ENCODE measurements at places on chromosomes 4 and X.

GRCh38 chr4:125353131-125353530 is 38.4 kb downstream of the FAT4 start:
- H3K27ac ChIP-seq: no peak overlapping the region
- H3K27me3 ChIP-seq: no peaks in the 10 kb centered on the region
- H3K4me3 ChIP-seq: no peak overlapping the region
- no peak for DNase-seq

GRCh38 chrX:5537098-5537497 is 691.6 kb downstream of the NLGN4X start:
- H3K27me3 ChIP-seq: no peaks in the 10 kb centered on the region
- no peak for DNase-seq
- no peak overlapping the region for H3K4me3 ChIP-seq
- no peaks in the 10 kb centered on the region for H3K4me1 ChIP-seq
- no peak overlapping the region for H3K27ac ChIP-seq
- no peaks in the 10 kb centered on the region for H3K36me3 ChIP-seq

GRCh38 chr4:121950212-121950679 is 1.6 kb downstream of the TRPC3 start:
- H3K4me1 ChIP-seq: peaks cover 22% of the 10 kb centered on the region
- H3K27me3 ChIP-seq: peaks cover 39% of the 10 kb centered on the region
- peak overlapping the region; percentile 93 for H3K4me3 ChIP-seq
- DNase-seq: peak; percentile 80
- no peaks in the 10 kb centered on the region for H3K36me3 ChIP-seq

GRCh38 chr4:114082348-114082747 is 102.9 kb upstream of the ARSJ start:
- no peak overlapping the region for H3K4me3 ChIP-seq
- peaks cover 2% of the 10 kb centered on the region for H3K36me3 ChIP-seq
- no peaks in the 10 kb centered on the region for H3K27me3 ChIP-seq
- H3K27ac ChIP-seq: no peak overlapping the region

DNA sequence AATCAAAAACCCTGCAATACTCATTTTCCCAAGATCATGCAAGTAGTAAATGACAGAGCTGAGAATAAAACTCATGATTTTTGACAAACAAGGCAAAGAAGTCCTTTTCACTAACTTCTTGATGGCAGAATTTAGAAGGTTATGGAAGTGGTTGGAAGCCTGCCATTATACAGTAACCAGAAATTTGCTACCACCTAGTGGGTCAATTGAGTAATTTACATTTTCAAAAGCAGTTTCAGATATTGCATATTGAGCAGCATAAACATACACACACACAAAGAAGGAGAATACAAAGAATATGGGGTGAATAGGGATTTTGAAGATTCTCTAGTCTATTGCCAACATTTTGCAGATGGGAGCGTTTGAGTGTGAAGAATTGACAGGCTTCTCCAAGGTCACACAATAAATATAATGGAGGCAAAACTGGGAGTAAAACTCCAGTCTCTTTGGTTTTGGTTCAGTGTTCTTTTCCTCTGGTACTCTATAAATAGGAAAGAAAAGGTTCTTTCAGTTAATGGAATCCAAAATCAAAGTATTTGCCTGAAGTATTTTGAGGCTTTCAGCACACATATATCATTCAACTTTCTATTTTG is 70.2 kb downstream of the GC start:
- DNase-seq: no peak
- no peak overlapping the region for H3K4me3 ChIP-seq
- H3K27me3 ChIP-seq: peaks cover 8% of the 10 kb centered on the region
- no peak overlapping the region for H3K27ac ChIP-seq
- peaks cover 3% of the 10 kb centered on the region for H3K4me1 ChIP-seq

DNA sequence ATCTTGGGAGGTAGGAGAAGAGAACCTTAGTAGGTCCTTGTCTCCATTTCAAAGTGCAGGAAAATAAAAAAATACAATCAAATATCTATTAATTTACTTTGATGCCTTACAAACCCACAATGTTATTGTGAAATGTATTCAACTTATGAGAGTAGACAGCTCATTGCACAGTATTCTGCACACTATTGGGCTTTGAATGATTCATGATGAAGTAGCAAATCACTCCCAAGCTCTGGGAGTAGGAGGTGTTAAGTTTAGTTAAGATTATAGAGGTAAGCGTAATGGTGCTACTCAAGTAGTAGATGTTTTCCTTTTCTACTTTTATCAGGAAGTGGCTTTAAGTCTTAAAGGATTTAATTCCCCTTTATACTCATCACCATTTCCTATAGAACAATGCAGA is 32.8 kb upstream of the TMPRSS11A start:
- no peaks in the 10 kb centered on the region for H3K36me3 ChIP-seq
- H3K27ac ChIP-seq: no peak overlapping the region
- no peak overlapping the region for H3K4me3 ChIP-seq
- no peak for DNase-seq
- H3K27me3 ChIP-seq: no peaks in the 10 kb centered on the region

DNA sequence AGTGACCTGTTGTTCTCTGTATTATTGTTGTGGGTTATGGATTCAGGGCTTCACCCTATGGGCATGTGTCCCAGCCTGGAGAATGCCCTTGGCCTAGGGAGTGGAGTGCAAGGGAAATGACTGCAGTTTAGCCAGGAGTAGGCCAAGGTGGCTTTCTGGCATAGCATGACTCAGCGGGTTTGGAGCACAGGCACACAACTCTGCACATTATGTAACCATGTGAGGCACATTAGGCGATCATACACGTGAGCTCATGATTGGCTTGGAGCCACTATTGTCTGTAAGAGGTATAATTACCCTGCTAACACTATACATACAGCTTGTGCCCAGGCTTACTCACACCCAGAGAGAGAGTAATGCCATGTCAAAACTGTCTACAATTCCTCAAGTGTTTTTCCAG is 35.1 kb upstream of the TACR3 start:
- H3K27me3 ChIP-seq: no peaks in the 10 kb centered on the region
- H3K27ac ChIP-seq: no peak overlapping the region
- no peak for DNase-seq
- no peaks in the 10 kb centered on the region for H3K4me1 ChIP-seq
- no peak overlapping the region for H3K4me3 ChIP-seq

DNA sequence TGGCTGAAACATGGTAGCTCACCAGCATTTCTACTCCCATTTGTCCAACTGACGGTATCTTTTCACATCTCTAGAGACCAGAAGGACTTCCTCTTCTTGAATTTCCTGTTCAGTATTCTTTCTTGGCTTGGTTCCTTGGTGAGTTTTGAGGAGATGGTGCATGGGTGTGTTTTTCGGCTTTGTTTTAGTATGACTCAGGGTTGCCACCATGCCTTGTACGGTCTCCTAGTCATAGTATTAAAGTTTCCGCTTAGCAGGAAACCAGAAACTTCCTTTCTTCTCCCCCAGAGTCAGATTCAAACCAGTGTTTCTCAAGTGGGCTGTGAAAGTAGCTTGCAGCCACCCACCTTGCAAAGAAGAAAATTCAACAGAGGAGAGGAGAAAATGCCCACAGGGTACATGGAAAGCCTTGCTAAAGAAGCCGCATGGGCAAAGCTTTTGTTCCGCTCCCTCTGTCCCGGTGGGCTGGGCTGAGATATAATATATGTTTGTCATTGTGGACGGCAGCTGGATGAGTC is 5.7 kb downstream of the CD99 start:
- peaks cover 3% of the 10 kb centered on the region for H3K36me3 ChIP-seq
- H3K27me3 ChIP-seq: no peaks in the 10 kb centered on the region
- DNase-seq: no peak
- peak overlapping the region; percentile 98 for H3K27ac ChIP-seq
- H3K4me3 ChIP-seq: peak overlapping the region; percentile 72

DNA sequence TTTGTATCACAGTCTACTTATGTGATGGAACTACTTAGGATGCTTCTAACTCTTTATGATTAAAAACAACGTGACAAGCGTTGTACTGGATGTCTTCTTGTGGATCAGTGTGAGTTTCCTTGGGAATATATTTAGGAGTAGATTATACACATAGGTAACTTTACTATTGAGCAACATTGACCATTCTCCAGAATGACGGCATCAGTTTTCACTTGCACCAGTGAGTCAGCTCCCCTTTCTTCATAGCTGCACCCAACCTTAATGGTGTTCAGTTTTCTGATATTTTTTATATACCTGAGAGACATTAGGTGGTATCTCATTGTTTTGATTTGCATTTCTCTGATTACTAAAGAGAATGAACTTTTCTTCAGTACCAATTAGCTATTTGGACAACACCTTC is 343.9 kb downstream of the ADGRL3 start:
- H3K36me3 ChIP-seq: no peaks in the 10 kb centered on the region
- H3K4me1 ChIP-seq: no peaks in the 10 kb centered on the region
- no peak for DNase-seq
- no peak overlapping the region for H3K4me3 ChIP-seq
- no peak overlapping the region for H3K27ac ChIP-seq
- H3K27me3 ChIP-seq: no peaks in the 10 kb centered on the region

- DNase-seq: no peak
- H3K27me3 ChIP-seq: no peaks in the 10 kb centered on the region
- H3K4me3 ChIP-seq: no peak overlapping the region
- no peaks in the 10 kb centered on the region for H3K4me1 ChIP-seq
Observed at GRCh38 chr4:23425570-23425969, 464.3 kb downstream of the PPARGC1A start.

GRCh38 chrX:111402344-111402743 is 9.6 kb downstream of the DCX start:
- no peak overlapping the region for H3K4me3 ChIP-seq
- DNase-seq: no peak
- H3K4me1 ChIP-seq: no peaks in the 10 kb centered on the region
- no peaks in the 10 kb centered on the region for H3K36me3 ChIP-seq
- no peak overlapping the region for H3K27ac ChIP-seq
- H3K27me3 ChIP-seq: no peaks in the 10 kb centered on the region

- H3K27ac ChIP-seq: peak overlapping the region; percentile 57
- H3K4me1 ChIP-seq: peaks cover 23% of the 10 kb centered on the region
- peaks cover 8% of the 10 kb centered on the region for H3K36me3 ChIP-seq
- DNase-seq: no peak
Observed at GRCh38 chrX:119237562-119237942, 1.5 kb downstream of the PGRMC1 start.

DNA sequence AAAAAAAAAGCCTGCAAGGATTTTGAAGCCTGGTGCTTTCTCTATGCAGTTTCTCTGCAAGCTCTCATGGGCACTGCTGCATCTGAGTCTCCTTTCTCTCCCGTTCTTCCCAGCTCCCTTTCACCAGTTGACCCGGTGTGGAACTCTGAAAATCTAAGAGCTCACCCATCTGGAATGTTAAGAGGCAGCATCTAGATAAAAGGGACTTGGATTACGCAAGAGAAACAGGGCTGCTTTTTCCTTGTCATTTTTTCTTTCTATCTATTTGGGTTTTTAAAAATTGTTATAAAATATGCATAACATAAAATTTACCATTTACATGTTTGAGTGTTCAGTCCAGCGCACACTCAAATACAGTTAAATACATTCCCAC is 95.2 kb upstream of the RPS6KA3 start:
- H3K36me3 ChIP-seq: no peaks in the 10 kb centered on the region
- no peaks in the 10 kb centered on the region for H3K27me3 ChIP-seq
- no peaks in the 10 kb centered on the region for H3K4me1 ChIP-seq
- DNase-seq: no peak

DNA sequence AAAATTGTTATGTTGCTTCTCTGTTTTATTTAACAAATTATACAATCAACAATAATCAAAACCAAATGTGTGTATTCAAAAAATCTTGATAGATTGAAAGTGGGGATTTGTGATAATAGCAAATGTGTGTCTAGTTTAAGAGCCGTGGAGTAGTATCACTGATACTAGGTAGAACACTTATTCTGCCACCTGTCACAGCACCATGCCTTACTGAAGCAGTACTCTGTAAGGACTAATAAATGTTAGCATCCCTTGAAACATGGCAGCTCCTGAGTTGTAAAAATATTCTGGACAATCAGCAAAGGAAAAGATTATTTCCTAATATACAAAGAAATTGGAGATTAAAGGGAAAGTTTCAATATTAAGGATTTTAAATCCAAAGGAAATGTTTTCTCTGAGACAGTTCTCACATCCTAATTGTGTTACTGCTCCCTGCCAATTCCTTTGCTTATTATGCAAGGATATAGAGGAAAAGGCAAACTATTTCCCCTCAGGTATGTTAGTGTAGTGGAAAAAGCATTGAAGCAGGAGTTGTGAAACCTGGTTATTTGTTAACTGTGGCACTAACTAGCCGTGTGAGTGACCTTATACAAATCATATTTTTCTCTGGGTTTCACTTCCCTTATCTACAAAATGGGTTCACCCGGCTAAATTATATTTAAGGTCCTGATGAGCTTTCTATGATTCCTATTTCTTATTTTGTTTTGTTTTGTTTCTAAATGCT is 303.1 kb downstream of the ARHGAP24 start:
- no peak for DNase-seq
- peak overlapping the region; percentile 3 for H3K4me3 ChIP-seq
- no peaks in the 10 kb centered on the region for H3K27me3 ChIP-seq
- no peak overlapping the region for H3K27ac ChIP-seq

DNA sequence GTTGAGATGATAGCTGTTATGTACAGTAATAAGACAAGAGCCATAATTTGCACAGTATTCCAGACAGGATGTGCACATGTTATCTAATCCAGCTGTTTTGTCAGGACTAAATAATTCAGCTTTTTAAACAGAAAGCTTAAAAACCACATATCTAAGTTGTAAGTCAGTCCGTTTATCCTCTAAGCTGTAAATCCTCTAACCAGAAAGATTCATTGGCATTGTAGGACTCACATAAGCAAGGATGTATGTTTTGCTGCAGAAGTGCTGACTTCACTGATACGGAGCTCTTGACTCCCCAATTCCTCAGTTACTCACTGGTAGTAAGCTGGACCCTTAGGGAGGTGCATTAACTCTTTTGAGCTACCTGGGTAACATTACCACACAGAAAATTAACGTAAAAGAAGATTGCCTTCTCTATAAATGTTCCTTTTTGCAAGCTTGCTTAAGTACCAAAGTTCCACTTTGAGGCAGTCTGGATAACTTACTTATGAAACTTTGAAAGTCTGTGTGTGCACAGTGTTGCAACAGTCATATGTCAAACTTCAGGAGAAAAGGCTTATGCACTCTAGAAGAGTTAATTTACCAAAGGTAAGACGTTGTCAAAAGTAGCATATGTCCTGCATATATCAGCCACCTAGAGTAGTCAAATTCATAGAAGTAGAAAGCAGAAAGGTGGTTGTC is 58.3 kb upstream of the MAGEB2 start:
- no peak overlapping the region for H3K27ac ChIP-seq
- H3K4me3 ChIP-seq: no peak overlapping the region
- no peaks in the 10 kb centered on the region for H3K27me3 ChIP-seq

GRCh38 chr4:184384810-184385557 is 89.4 kb downstream of the IRF2 start:
- peak overlapping the region; percentile 5 for H3K4me3 ChIP-seq
- no peak for DNase-seq
- peak overlapping the region; percentile 9 for H3K27ac ChIP-seq
- no peaks in the 10 kb centered on the region for H3K27me3 ChIP-seq
- peaks cover 2% of the 10 kb centered on the region for H3K36me3 ChIP-seq

DNA sequence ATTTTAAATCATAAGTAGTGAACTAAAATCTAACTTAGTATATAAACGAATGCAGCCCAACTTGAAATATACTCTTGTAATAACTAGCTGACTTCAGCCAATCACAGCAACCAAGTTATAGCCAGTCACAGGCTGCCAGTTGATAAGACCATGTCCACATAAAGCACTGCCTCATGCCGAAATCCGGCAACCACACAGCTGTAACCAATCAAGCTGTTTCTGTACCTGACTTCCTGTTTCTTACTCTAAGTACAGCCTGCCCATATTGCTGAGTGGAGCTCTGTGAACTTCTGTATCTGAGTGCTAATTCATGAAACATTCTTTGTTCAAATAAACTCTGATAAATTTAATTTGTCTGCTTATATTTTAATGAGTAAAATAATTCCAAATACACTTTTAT is 805.3 kb upstream of the EPHA5 start:
- no peaks in the 10 kb centered on the region for H3K36me3 ChIP-seq
- no peaks in the 10 kb centered on the region for H3K27me3 ChIP-seq
- no peak overlapping the region for H3K27ac ChIP-seq
- H3K4me1 ChIP-seq: no peaks in the 10 kb centered on the region
- no peak overlapping the region for H3K4me3 ChIP-seq

Data from T-helper 17 cell (primary cell).